ENCODE measurements at places on chromosomes 1 and 21.

DNA sequence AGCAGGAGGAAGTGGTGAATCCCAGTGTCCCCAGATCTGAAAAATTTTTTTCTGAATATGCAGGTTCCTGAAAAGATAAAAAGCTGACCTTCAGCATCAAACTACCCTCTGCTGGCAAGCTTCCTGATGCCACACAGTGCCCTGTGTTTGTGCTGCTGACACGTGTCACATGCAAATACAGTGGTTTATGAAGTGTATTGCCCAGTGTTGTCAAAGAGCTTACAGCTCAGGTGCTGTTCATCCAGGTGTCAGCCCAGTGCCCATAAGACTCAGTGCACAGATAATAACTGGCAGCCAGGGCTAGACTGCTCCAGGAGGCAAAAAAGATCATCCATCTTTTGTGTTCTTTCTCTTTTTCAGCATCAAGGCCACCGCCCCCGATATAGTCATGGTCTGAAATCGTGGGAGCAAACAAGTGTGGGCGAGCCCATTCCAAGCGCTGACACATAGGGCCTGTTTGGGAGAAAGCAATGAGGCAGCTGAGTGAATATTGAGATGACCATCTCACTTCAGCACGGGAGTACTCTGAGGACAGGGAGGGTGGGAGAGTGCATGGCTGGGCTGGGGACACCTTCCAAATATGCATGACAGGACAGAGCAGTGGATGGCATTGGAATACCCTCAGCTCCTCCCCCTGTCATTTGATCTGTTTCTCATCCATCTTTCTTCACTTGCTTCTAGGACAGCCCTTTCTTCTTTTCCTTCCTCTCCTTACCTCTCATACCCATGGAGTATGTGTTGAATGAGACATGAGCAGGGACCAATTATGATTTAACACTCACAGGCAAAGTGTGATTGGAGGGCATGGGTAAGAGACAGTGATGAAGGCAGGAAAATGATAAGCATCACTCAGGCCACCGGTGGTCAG lies 6.4 kb upstream of the KCNK1 start:
- H3K36me3 ChIP-seq: peaks cover 2% of the 10 kb centered on the region
- H3K27ac ChIP-seq: no peak overlapping the region
- no peak overlapping the region for H3K4me3 ChIP-seq
- DNase-seq: no peak

DNA sequence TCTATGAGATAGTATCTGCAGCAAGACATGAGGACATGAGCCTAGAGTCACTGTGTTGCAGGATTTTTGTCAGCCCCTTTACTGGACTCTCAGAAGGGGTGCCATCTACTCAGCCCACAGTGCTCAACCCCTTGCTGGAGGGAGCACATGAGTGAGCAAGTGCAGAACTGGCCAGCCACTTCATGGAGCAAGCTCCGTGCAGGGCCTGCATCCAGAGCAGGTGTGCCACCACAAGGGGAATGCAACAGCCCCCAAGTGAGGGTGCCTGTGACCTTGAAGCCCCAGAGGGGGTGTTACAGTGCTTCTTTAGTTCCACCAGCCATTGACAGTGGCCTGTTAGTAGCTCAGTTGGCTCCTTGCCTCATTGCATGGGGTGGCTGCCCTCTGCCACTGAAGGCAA lies 649.7 kb downstream of the PLPP3 start:
- peaks cover 3% of the 10 kb centered on the region for H3K36me3 ChIP-seq
- H3K27ac ChIP-seq: no peak overlapping the region
- DNase-seq: no peak
- H3K4me3 ChIP-seq: no peak overlapping the region

DNA sequence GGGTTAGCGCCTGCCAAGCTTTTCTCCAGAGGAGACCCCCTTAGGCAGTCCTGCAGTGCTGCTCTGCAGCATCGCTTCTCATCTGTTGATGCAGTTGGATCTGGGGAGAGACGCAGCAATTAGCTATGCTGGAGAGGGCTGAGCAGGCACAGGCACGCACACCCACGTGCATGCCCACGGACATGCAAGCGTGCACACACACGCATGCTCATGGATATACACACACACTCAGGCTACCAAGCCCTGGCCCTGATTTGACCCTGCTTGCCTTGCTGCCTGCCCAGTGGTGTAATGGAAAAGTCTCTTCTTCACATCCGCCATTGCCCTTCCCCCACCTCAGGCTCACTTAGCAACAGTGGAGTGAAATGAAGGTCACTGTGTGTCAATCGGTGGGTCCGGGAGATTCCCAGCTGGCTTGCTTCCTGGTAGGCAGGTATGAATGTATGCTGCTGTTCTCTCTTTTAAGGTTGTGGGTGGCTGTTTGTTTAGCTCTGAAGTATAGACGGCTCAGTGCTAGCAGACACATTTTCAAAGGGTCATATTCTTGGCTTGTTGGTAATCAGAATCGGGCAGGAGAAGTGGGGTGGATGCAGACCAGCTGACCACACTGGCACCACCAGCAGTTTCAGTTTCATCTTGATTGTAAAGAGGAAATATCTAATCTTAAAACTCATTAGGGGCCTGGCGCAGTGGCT lies 9.5 kb downstream of the ATP1B1 start:
- no peak overlapping the region for H3K4me3 ChIP-seq
- no peaks in the 10 kb centered on the region for H3K4me1 ChIP-seq
- H3K27me3 ChIP-seq: no peaks in the 10 kb centered on the region
- no peak overlapping the region for H3K27ac ChIP-seq
- no peak for DNase-seq

- no peak for DNase-seq
- H3K36me3 ChIP-seq: peaks cover 1% of the 10 kb centered on the region
- H3K4me1 ChIP-seq: no peaks in the 10 kb centered on the region
- peaks cover 7% of the 10 kb centered on the region for H3K27me3 ChIP-seq
- no peak overlapping the region for H3K4me3 ChIP-seq
These were observed 28.5 kb downstream of the CAMK1G start for GRCh38 chr1:209611771-209612570.

DNA sequence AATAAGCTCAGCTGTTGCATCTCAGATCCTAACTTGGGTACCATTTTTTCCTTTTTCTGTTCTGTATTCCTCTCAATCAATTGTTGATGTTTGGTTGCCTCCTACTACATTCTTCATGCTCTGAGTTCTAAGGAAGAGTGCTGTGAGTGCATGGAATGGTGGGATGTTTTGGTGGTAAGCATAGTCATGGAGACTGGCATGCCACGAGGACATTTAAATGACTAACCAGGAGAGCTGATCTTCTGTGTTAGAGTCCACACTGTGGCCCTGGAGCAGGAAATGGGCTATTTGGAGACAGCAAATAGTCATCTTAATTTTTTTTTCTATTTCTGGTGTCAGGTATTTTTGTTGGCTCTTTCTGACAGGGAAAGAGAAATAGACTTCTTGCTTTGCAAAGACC lies 69.5 kb upstream of the HSD17B7 start:
- H3K27me3 ChIP-seq: no peaks in the 10 kb centered on the region
- DNase-seq: no peak
- no peaks in the 10 kb centered on the region for H3K36me3 ChIP-seq
- H3K4me1 ChIP-seq: no peaks in the 10 kb centered on the region
- no peak overlapping the region for H3K27ac ChIP-seq

DNA sequence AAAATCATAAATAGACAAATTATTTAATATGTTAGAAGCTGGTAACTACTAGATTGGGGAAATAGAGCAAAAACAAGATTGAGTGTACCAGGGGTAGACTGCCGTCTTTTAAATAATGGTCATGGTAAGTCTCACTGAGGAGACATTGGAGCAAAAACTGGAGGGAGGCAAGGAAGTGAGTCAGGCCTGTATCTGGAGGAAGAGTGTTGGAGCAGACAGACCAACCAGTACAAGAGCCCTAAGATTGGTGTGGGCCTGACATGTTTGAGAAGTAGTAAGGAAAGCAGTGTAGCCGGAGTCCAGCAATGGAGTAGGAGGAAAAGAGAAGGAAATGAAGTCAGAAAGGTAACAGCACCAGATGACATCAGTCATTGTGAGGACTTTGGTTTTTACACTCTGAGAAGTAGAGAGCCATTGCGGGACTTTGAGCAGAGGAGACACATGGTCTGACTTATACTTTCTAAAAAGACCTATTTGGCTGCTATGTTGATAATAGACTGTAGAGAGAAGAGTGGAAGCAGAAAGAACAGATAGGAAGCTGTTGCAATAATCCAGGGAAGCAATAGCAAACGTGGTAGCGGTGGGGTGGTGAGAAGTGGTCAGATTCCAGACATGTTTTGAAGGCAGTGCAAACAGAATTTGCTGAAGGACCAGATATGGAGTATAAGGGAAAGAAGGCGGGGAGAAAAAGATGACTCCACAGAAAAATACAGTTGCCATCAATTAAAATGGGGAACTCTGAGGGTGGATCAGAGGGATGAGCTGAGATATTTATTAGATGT lies 44.7 kb upstream of the GJA5 start:
- no peak overlapping the region for H3K27ac ChIP-seq
- peaks cover 15% of the 10 kb centered on the region for H3K27me3 ChIP-seq
- DNase-seq: no peak
- H3K4me3 ChIP-seq: no peak overlapping the region
- no peaks in the 10 kb centered on the region for H3K4me1 ChIP-seq
- peaks cover 1% of the 10 kb centered on the region for H3K36me3 ChIP-seq

GRCh38 chr1:74937176-74937575 lies 197.0 kb upstream of the LHX8 start:
- H3K36me3 ChIP-seq: no peaks in the 10 kb centered on the region
- DNase-seq: no peak
- no peaks in the 10 kb centered on the region for H3K27me3 ChIP-seq

DNA sequence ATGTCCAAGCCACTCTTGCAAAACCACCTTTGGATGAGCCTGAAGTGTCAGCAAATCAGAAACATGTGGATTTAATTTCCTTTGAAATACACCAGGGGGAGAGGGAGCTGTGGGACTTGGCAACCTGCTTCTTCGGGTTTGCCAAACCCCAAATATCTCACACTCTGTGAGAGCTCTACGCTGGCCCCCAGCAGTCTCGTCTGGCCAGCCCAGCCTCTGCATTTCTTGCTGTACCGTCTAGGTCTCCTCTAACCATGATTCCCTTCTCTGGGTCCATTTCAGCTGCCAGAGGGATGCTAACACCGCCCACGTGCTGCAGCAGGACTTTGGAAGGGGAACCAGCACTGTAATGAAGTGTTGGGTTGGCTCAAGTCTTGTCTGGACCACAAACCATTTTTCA lies 114.6 kb downstream of the MRPS6 start:
- H3K4me1 ChIP-seq: peaks cover 11% of the 10 kb centered on the region
- H3K27me3 ChIP-seq: no peaks in the 10 kb centered on the region
- no peak overlapping the region for H3K27ac ChIP-seq
- H3K36me3 ChIP-seq: peaks cover 4% of the 10 kb centered on the region
- no peak overlapping the region for H3K4me3 ChIP-seq
- DNase-seq: no peak

GRCh38 chr1:30232288-30232899 lies 491.0 kb downstream of the MATN1 start:
- H3K4me1 ChIP-seq: no peaks in the 10 kb centered on the region
- peaks cover 64% of the 10 kb centered on the region for H3K27me3 ChIP-seq
- no peak overlapping the region for H3K27ac ChIP-seq
- H3K4me3 ChIP-seq: no peak overlapping the region

Measured in central memory CD8-positive, alpha-beta T cell (primary cell).